Tibial nerve (tissue), 4 donors: ENCODE measurements at places on chromosomes 11 and 22. TPM values are rescaled to one million over a fixed set of nuclear protein-coding genes. Genes with fewer than 3 reads are reported as not detected.

DNA sequence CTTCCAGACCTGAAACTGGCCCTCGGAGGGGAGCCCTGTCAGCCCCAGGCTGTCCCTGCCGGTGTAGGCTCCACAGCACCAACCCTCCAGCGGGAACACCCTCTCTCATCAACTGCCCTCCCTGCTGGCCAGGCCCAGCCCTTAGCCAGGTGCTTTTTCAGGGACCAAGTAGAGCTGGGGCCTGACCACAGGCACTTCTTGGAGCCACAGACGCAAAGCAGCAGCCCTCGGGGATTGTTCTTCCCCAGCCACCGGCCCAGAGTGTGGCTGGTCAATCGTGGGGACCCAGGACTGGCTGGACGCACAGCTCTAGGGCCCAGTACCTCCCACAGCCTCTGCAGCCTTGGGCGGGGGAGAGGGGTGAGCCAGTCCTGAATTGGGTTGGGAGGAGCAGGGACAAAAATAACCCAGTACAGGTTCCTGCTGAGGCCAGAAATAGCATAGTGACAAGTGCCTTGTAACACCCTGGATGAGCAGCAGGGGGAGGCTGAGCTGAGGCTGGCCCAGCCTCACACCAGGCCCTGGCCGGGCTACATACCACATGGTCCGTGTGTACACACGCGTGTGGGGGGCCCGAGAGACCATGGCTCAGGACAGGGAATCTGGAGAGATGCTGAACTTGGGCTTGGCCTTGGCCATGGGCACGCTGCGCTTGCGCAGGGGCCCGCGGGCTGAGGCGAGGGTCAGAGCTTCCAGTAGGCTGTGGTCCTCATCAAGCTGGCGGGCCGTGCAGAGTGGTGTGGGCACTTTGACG is 2.0 kb downstream of the KCNJ11 start:
- no peak for DNase-seq

DNA sequence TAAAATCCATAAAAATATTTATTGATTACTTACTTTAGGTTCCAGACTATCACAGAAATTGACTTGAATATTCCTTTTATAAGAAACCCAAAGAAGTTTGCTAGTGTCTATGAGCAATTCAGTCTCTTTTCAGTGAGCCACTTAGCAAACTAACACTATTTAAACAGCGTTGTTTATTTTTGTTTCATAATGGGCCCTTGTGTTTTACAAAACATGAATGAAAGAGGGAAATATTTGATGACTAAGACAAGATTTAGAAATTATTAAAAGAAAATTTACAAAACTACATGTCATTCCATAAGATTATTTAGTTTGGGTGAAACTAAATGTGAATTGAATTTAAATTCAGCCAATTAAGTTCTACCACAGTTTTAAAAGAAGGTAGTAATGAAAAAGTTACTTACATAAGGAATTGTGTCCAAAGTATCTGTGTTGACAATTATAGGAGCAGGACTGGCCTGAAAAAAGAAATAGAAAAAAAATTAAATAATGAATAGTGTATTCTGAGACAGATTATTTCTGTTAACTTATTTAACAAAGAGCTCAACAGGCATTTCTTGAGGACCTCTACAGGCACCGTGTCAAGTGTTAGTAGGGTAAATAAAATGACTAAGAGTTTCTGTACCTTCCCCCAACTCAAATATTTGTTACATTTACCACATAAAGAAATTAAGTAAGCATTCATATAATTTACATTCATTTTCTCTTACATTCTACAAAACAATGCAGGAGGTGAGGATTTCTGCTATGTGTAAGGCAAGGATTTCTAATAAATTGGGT is 964.9 kb upstream of the CCDC90B start:
- no peak for DNase-seq

DNA sequence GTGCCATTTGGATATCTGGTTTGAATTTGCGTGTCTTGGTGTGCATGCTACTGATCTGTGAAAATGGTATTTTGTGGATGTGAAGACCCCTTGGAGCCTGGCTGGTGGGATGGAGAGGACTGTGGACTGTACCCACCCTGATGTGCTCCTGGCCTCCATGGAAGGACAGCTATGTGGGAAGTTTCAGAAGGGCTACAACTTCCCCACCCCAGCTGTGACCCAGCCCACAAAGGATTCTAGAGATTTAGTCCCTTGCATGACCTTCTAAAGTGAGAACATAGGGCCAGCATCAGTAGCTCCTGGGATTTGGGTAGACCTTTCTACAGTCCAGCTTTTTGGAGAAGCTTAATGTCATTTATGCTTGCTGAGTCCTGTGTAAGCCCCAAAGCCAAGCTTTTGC is 173.4 kb downstream of the BCR start:
- no peak for DNase-seq

- no peak for DNase-seq
Observed at GRCh38 chr22:28297504-28297903, 378.4 kb upstream of the PITPNB start.

DNA sequence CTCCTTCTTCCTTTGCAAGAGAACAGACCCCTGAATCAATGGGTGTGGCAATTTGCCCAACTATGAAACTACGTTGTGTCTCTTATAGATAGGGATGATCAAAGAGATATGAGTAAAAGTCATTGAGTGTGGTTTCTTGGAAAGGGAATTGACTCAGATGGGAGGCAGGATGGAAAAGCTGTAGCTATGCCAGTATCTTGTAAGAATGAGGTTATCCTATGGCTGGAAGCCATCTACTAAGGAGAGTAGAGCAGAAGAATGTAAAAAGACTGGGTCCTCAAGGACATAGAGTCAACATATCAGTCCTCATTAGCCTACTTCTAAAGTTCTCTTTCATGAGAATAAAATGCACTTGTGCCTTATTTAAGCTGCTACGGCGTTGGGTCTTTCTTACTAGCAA is 78.9 kb upstream of the POU2AF2 start:
- no peak for DNase-seq

- DNase-seq: peak; percentile 40
Observed at GRCh38 chr22:40512426-40513136, 123.9 kb downstream of the MRTFA start.

GRCh38 chr11:5380740-5381342 is 2.8 kb upstream of the OR51M1 start:
- peak; percentile 22 for DNase-seq

The TREH gene
- not detected for total RNA-seq

The DDI1 gene
- total RNA-seq: not detected

The TRPC6 gene
- 1.5 TPM for total RNA-seq

The KCNK4 gene
- total RNA-seq: not detected

The OR51V1 gene
- not detected for total RNA-seq

The MEI1 gene
- total RNA-seq: 1.8 TPM
